ENCODE measurements at places on chromosomes 12 and 14. TPM values are rescaled to one million over a fixed set of nuclear protein-coding genes. Genes with fewer than 3 reads are reported as not detected.

SLC25A21 gene
- 6.0 TPM for total RNA-seq

KRT86 gene
- 0.18 TPM for total RNA-seq

INF2 gene
- 69.0 TPM for total RNA-seq

CPNE6 gene
- total RNA-seq: not detected

GRCh38 chr12:31118347-31119191 is 44.9 kb downstream of the DDX11 start:
- peak; percentile 72 for DNase-seq
- peak overlapping the region; percentile 66 for H3K4me3 ChIP-seq
- no peak overlapping the region for H3K27ac ChIP-seq
- peaks cover 10% of the 10 kb centered on the region for H3K4me1 ChIP-seq
- no peaks in the 10 kb centered on the region for H3K36me3 ChIP-seq
- H3K27me3 ChIP-seq: peaks cover 48% of the 10 kb centered on the region

DNA sequence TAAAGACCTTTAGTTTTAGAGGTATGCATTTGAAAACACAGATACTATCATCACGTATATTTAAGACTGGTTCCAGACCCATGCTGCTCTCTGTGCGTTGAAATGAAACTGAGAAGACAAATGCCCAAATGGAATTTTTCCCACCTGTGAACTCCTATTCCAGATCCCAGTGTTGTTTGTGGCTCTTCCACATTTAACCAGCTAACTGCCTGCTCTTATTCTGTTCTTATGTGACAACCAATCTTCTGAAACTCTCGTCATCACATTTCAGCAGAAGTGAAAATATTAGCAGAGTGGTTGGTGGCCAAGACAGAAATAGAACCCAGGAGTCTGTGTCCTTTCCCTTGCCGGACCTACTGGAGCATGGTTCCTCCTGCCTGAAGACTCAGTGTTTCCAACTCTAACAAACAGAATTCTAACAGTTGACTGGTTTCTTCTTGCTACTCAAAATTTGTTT is 460.2 kb downstream of the RAD51B start:
- DNase-seq: no peak
- no peak overlapping the region for H3K4me3 ChIP-seq
- H3K36me3 ChIP-seq: no peaks in the 10 kb centered on the region
- no peak overlapping the region for H3K27ac ChIP-seq
- H3K27me3 ChIP-seq: no peaks in the 10 kb centered on the region

- no peaks in the 10 kb centered on the region for H3K36me3 ChIP-seq
- H3K4me3 ChIP-seq: no peak overlapping the region
- no peaks in the 10 kb centered on the region for H3K27me3 ChIP-seq
- no peak for DNase-seq
- no peaks in the 10 kb centered on the region for H3K4me1 ChIP-seq
Observed at GRCh38 chr14:82667006-82667405, 1133.4 kb upstream of the SEL1L start.

CRACR2A gene
- 2.6 TPM for total RNA-seq

PIGH gene
- total RNA-seq: 7.8 TPM

GRCh38 chr12:87991483-87991882 is 37.7 kb downstream of the C12orf50 start:
- DNase-seq: no peak
- no peaks in the 10 kb centered on the region for H3K36me3 ChIP-seq
- peaks cover 4% of the 10 kb centered on the region for H3K4me1 ChIP-seq
- H3K27ac ChIP-seq: no peak overlapping the region
- H3K27me3 ChIP-seq: no peaks in the 10 kb centered on the region

NDUFB1 gene
- total RNA-seq: 116 TPM

GRCh38 chr14:96501217-96501739 is 904 bp upstream of the PAPOLA start:
- peak overlapping the region; percentile 97 for H3K4me3 ChIP-seq
- DNase-seq: no peak
- H3K36me3 ChIP-seq: 0 out of 2 replicates have a peak, but pooled peaks cover 3% of the 10 kb centered on the region
- H3K27me3 ChIP-seq: no peaks in the 10 kb centered on the region
- peaks cover 31% of the 10 kb centered on the region for H3K4me1 ChIP-seq

DNA sequence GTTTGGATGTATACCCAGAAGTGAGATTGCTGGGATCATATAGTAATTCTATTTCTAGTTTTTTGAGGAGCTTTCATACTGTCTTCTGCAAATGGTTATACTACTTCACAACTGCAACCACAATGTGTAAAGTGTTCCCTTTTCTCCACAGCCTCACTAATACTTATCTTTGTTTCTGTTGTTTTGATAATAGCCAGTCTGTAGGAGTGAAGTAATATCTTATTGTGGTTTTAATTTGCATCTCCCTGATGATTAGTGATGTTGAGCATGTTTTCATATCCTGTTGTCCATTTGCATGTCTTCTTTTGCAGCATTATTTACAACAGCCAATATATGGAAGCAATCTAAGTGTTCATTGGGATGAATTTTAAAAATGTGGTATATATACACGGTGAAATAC is 29.9 kb downstream of the GABARAPL1 start:
- H3K27me3 ChIP-seq: no peaks in the 10 kb centered on the region
- no peaks in the 10 kb centered on the region for H3K36me3 ChIP-seq
- H3K4me1 ChIP-seq: peaks cover 18% of the 10 kb centered on the region
- no peak overlapping the region for H3K4me3 ChIP-seq
- no peak for DNase-seq
- no peak overlapping the region for H3K27ac ChIP-seq

MAP3K9 gene
- total RNA-seq: 28.0 TPM

DNA sequence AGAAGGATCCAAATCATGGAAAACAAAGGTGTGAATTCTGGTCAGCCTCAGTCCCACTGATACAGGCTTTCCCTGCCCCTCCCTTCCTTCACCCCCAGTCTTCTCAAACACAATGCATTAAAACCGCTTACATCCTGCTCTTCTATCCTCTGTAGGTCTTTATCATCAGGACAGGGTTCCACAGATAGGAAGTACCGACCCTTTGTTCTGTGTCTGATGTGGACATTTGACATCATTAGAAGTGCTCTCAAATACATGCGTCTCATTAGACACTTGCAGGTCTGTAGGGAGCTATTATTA is 339 bp downstream of the EDDM3B start:
- peaks cover 40% of the 10 kb centered on the region for H3K27me3 ChIP-seq
- H3K4me3 ChIP-seq: no peak overlapping the region
- no peaks in the 10 kb centered on the region for H3K36me3 ChIP-seq

LRRIQ1 gene
- total RNA-seq: 1.3 TPM

DNAH10 gene
- 0.09 TPM for total RNA-seq

FOXM1 gene
- total RNA-seq: 100 TPM

OR2AP1 gene
- not detected for total RNA-seq

DNA sequence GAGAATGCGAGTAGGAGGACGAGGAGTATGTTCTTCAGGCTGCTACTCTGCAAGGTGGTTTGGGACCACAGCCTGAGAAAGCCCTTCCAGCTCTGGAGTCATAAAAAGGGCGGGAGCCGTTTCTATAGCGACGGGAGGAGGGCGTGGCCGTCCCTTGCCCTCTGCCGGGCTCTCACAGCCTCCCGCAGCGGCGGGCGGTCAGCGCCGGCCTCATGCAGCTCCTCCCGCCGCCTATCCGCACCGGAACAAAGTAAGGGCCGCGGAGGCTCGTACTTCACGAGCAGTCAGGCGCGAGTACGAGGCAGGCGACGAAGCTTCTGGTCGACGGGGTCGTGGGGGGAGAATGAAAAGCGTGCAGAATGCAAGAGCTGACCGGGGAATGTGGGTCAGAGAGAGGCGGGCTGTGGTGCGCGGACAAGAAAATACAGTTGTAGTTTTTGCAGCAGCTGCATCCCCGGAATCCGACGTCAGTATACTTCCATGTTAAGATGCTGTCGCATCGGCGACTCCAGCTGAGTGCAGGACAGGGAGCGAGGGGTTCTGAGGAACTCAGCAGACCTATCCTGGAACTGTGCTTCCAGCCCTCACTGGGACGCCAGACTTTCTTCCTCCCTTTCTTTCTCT is at the start of gene DYRK4:
Gene DYRK4, plus strand, starts transcription at position 175 of the 624 bp plus-strand sequence. Its CDS starts 38 bp downstream, at position 213.
- peaks cover 2% of the 10 kb centered on the region for H3K36me3 ChIP-seq
- H3K4me3 ChIP-seq: peak within 1 kb of the TSS; percentile 61
- peaks cover 9% of the 10 kb centered on the region for H3K4me1 ChIP-seq
- H3K27ac ChIP-seq: no peak within 1 kb of the TSS
- H3K27me3 ChIP-seq: peaks cover 31% of the 10 kb centered on the region
- peak; percentile 96 for DNase-seq

KRT75 gene
- total RNA-seq: not detected

DNA sequence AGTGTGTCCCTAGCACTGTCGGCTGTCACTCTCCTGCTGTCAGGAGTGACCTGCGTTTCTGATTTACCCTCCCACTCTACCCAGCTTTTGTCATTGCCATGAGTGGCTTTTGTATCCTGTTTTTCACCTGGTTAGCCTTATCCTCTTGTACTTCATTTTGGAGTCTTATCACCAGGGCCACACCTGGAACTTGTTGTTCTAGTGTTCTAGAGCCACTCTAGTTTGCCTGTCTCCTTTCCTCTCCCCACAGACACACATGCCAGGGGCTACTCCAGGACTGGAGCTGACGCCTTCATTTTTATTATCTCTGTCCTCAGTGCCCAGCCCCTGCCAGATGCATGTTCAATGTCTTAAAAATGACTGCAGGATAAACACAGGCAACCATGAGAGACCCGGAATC is 34.2 kb downstream of the ZC3H14 start:
- no peak overlapping the region for H3K4me3 ChIP-seq
- H3K27ac ChIP-seq: peak overlapping the region; percentile 10
- no peak for DNase-seq
- H3K4me1 ChIP-seq: no peaks in the 10 kb centered on the region
- peaks cover 73% of the 10 kb centered on the region for H3K36me3 ChIP-seq
- no peaks in the 10 kb centered on the region for H3K27me3 ChIP-seq

GRCh38 chr14:99077076-99077843 is 194.7 kb downstream of the BCL11B start:
- H3K27ac ChIP-seq: no peak overlapping the region
- H3K4me3 ChIP-seq: no peak overlapping the region
- peaks cover 3% of the 10 kb centered on the region for H3K36me3 ChIP-seq
- no peaks in the 10 kb centered on the region for H3K27me3 ChIP-seq

DNA sequence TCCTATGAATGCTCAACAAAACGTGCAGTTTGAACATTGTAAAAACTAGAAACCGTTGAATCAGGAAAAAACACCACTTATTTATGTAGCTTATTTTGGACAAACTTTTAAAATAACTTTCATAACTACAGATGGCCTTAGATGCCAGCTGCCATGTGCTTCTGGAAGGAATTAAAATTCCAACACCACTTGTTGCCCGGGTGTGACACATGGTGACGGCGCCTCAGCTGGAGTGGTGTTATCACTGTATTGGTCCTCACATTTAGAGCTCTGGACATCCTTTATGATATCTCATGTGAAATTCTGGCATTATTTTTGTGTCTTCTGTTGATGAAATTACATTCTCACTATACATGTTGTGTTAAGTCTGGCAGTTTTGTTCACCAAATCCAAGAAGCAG is 211.0 kb downstream of the IPO8 start:
- no peaks in the 10 kb centered on the region for H3K36me3 ChIP-seq
- H3K27me3 ChIP-seq: no peaks in the 10 kb centered on the region
- no peak overlapping the region for H3K4me3 ChIP-seq

GRCh38 chr12:112111931-112112330 is 3.3 kb upstream of the NAA25 start:
- no peaks in the 10 kb centered on the region for H3K27me3 ChIP-seq
- peak overlapping the region; percentile 34 for H3K27ac ChIP-seq
- DNase-seq: no peak
- H3K36me3 ChIP-seq: no peaks in the 10 kb centered on the region
- no peak overlapping the region for H3K4me3 ChIP-seq

GRCh38 chr12:98894412-98895085 is 249.5 kb downstream of the APAF1 start:
- no peak overlapping the region for H3K27ac ChIP-seq
- H3K4me3 ChIP-seq: peak overlapping the region; percentile 60
- DNase-seq: peak; percentile 49
- H3K4me1 ChIP-seq: peaks cover 19% of the 10 kb centered on the region
- peaks cover 87% of the 10 kb centered on the region for H3K27me3 ChIP-seq

- H3K36me3 ChIP-seq: peaks cover 20% of the 10 kb centered on the region
Observed at GRCh38 chr12:104942075-104942474, 16.0 kb downstream of the SLC41A2 start.

- H3K27me3 ChIP-seq: peaks cover 27% of the 10 kb centered on the region
- H3K27ac ChIP-seq: peak within 1 kb of the TSS; percentile 44
- H3K36me3 ChIP-seq: 0 out of 2 replicates have a peak, but pooled peaks cover 3% of the 10 kb centered on the region
- H3K4me3 ChIP-seq: peak within 1 kb of the TSS; percentile 86
Observed at GRCh38 chr12:111766608-111767361, at the start of gene ALDH2. Gene ALDH2 (plus strand): TSS chr12:111766933. CDS start chr12:111766983, 50 bp downstream.

DNA sequence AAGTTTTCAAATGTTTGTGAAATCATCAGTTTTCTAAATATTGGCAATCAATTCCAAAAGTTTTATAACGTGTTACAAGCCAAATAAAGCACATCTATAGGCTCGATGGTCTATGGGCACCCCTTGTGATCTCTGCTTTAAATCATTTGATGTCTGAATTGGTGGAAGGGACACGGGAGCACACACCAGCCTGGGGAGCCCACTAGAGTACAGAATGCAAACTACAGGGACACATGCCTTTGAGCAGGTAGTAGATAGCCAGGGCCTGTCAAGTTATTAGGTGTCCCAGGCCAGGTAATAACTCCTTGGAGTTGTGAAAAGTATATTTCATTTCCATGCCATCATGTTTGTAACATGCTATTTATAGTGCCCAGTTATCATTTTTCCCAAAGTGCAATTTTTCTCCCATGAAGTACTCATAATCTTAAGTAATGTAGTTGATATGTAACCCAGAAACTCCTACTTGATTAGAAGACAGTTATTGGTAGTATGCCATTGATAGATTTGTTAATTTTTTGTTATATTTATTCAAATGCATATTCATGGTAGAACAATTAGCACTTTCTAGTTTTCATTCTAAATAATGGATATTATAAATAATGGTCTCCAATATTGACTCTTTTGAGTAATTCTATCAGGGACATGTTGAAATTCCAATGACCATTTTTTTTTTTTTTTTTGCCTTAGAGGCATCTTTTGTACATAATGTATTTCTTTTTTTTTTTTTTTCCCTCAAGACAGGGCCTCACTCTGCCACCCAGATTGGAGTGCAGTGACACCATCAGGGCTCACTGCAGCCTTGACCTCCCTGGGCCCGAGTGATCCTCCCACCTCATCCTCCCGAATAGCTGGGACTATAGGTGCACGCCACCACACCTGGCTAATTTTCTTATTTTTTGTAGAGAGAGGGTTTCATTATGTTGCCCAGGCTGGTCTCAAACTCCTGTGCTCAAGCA is 96.9 kb upstream of the FGD4 start:
- peak; percentile 40 for DNase-seq
- H3K27me3 ChIP-seq: no peaks in the 10 kb centered on the region
- no peak overlapping the region for H3K27ac ChIP-seq
- H3K4me1 ChIP-seq: 0 out of 2 replicates have a peak, but pooled peaks cover 1% of the 10 kb centered on the region
- no peak overlapping the region for H3K4me3 ChIP-seq

GRCh38 chr12:80593766-80594165 is 113.7 kb upstream of the MYF6 start:
- peaks cover 21% of the 10 kb centered on the region for H3K4me1 ChIP-seq
- no peak for DNase-seq
- no peak overlapping the region for H3K27ac ChIP-seq
- no peaks in the 10 kb centered on the region for H3K27me3 ChIP-seq
- H3K36me3 ChIP-seq: no peaks in the 10 kb centered on the region
- no peak overlapping the region for H3K4me3 ChIP-seq
